Stimulated activated CD4-positive, alpha-beta T cell treated with anti-CD3 and anti-CD28 coated beads, Interleukin-15, amount 100 ng/mL, for 1 hour (primary cell): ENCODE measurements at places on chromosomes 6 and 20.

DNA sequence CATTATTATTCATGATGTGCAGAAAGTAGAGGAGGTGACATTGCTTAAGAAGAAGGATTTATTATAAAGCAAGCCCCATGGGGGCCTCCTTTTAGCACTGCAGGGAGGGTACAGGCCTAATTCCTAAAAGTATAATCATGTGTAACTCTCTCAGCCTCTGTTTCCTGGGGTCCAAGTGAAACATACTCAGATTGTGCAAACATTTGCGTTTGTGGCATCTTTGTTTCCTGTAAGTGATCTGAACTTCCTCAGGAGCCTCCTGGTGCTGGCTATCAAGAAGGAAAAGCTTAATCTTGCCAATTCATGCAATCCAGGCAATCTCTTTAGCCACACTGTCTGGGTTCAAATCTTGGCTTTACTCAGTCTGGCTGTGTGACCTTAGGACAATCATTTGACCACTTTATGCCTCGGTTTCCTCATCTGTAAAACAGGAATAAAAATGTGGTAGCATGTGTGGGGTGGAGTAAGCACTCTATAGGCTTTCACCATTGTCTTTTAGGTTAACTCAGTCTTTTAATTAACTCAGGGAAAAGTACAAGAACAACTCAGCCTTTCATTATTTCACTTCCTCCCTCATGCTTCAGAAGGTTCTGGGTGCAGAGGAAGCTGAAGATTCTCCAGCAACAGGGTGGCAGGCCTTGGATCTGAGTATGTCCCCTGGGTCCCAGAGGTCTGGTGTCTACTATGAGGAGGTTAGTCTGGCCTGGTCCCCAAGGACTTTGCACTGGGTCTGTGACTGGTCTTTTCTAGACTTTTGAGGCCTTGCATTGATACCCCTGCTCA lies 831 bp upstream of the SIRPB2 start:
- DNase-seq: no peak

DNA sequence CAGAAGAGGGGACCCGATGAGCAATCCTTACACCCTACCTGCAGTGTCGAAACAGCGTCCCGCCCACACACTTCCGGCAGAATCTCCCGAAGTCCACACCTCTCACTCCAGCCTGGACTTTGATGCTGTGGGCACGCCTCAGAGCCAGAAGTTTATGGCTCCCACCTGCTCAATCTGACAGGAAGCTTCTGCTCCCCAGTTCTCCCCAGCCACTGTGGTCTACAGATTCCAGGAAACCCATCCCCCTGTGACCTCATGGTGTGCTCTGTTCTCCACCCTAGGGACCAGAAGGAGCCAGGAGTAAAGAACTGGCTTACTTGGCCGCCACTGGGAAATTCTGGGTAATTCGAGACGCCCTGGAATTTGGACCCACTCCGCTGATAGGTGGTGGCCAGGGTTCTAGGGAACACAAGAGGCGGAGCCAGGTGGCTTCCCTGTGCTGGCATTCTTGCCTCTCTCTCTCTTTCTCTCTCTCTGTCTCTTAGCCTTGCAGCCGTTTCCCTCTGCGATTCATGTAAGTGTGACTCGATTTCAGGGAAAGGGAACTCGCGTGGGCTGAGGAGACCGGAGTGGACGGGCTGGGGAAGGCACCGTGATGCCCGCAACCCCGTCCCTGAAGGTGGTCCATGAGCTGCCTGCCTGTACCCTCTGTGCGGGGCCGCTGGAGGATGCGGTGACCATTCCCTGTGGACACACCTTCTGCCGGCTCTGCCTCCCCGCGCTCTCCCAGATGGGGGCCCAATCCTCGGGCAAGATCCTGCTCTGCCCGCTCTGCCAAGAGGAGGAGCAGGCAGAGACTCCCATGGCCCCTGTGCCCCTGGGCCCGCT lies at the start of gene TRIM15:
Gene TRIM15 (plus strand): TSS at position 457 of the 828 bp plus-strand sequence. CDS start 139 bp downstream, at position 596.
- no peak for DNase-seq

DNA sequence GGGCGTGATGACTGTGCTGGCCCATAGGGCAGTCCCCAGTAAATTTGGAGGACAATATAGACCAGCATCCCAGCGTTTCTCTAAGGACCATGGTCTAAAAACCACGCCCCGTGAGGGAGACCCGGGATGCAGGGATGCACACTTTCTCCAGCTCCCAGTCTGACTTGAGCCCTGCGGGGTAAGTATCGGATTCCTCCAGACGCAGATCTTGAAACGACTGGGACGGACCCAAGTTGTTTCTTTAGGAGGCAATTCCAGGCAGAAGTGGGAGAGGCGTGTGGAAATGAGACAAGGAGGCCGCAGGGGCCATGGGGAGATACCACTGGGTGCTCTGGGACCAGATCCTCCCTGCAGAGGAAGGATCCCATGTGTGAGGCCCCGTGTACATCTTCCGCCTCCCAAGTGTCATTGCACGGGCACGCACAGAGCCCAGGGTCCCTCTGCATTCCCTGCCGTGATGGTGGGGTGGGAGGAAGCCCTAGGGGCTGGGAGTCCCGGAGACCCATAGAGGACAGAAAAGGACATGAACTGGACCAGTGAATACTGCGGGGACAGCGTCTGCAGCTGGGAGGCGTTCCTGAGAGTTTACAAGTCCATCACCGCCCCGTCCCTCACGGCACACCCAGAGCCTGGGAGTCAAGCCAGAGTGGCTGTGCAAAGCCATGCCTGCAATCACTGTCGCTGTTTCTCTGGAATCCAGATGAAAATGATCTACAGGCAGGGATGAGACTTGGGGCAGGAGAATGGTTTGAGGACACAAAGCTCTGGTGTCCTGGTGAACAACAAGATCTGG lies 522.9 kb downstream of the CDH26 start:
- DNase-seq: no peak

- no peak for DNase-seq
Observed at GRCh38 chr6:90068703-90069523, 174.6 kb downstream of the GJA10 start.

- no peak for DNase-seq
Observed at GRCh38 chr6:88982720-88983119, 19.3 kb upstream of the RNGTT start.

GRCh38 chr6:33692078-33692759 lies 19.3 kb downstream of the UQCC2 start:
- DNase-seq: no peak

GRCh38 chr20:17611540-17612286 lies 41.8 kb downstream of the DSTN start:
- no peak for DNase-seq

DNA sequence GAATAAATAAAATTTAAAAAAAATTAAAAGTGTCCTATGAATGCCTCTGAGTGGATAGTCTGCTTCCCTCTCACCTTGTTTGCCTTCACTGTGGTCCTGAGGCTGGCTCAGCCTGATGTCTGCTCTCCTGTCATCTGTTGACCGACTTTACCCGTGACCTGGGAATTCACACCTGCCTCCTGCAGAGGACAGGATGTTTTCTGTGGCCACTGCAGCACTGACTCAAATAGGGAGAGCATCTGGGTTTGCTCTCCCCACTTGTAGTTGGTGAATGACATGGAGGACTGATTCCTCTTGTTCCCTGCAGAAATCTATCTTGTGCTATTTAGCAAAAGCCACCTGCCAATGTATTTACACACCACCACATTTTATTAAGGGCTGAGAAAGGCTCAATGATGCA lies 52.4 kb upstream of the ERVFRD-1 start:
- no peak for DNase-seq

DNA sequence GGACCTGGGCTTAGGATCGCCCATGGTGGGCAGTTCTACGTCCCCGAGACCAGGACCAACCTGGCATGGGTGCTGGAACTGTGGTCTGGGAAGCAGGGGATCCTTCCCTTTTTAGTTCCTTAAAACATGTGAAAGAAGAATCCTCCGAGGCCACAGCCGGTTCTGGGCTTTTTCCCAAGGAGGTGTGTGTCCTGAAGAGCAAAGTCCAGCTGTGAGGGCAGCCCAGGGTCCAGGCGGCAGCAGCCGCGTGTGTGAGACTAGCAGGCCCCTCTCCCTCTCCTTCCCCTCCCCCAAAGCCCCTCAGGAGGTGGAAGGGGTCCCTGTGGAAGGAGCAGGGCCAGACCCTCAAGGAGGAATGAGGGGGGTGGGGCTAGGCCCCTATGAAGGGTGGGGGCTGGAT lies 35.1 kb upstream of the PCMTD2 start:
- no peak for DNase-seq

DNA sequence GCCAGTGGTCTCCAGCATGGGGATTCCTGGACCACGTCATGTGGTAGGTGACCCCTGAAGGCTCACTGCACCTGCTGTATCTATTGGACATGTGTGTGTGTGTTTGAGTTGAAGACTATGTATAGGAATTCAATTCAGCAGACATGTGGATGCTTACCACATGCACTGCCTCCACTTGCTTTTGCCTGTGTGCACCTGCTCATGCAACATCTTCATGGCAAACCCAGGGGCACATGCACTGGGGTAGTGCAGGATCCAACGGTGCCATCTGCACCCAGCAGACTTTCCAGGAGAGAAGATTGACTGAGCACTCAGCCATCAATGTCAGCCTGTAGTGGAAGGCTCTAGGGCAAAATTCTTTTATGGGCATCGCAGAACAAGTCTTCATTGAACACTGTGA lies 299.4 kb downstream of the CDH26 start:
- DNase-seq: no peak

GRCh38 chr6:136728033-136728939 lies 64.0 kb downstream of the MAP3K5 start:
- DNase-seq: no peak

- DNase-seq: no peak
Observed at GRCh38 chr20:63628246-63628975, 1.5 kb upstream of the GMEB2 start.

DNA sequence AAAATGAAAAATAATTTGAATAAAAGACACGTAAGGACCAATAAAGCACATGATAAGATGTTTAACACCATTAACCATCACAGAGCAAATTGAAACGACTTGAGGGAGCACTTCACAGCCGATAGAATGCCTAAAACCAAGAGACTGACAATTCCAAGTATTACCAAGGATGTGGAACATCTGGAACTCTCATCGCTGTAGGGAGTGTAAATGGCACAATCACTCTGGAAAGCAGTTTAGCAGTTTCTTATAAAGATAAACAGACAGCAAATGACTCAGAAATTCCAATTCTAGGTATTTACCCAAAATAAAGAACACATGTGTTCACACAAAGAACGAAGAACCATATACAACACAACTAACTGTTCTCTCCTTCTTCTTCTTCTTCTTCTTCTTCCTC lies 8.5 kb upstream of the UBD start:
- DNase-seq: no peak

GRCh38 chr20:32206760-32207625 lies 550 bp downstream of the PLAGL2 start:
- no peak for DNase-seq

GRCh38 chr20:3661060-3661813 lies 2.0 kb downstream of the GFRA4 start:
- DNase-seq: no peak
